Muscle of arm (tissue), 14 donors: ENCODE measurements at places on chromosomes 13 and 19.

GRCh38 chr19:33638167-33639034 is 16.6 kb downstream of the CHST8 start:
- DNase-seq: no peak

DNA sequence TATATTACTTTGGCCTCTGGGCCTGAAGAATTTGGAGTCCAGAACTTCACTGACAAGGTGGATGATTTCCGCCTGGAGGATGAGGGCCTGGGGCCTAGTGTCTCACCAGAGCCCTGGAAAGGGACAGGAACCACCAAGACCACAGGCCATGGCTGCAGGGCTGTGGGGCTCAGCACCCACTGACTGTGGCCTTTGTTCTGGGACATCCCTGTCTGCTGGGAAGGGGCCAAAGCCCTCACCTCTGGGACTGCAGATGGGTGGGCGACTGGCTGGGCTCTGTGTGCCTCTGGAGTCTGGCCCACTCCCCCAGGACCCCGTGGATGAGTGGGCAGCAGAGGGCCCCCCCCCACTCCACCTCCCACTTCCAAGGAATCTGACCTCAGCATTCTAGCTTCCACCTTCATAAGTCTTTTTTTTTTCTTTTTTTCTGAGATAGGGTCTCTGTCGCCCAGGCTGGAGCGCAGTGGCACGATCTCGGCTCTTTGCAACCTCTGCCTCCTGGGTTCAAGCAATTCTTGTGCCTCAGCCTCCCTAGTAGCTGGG is 20.3 kb downstream of the CHST8 start:
- no peak for DNase-seq

GRCh38 chr19:13830114-13830740 is 35.0 kb downstream of the ZSWIM4 start:
- DNase-seq: no peak

DNA sequence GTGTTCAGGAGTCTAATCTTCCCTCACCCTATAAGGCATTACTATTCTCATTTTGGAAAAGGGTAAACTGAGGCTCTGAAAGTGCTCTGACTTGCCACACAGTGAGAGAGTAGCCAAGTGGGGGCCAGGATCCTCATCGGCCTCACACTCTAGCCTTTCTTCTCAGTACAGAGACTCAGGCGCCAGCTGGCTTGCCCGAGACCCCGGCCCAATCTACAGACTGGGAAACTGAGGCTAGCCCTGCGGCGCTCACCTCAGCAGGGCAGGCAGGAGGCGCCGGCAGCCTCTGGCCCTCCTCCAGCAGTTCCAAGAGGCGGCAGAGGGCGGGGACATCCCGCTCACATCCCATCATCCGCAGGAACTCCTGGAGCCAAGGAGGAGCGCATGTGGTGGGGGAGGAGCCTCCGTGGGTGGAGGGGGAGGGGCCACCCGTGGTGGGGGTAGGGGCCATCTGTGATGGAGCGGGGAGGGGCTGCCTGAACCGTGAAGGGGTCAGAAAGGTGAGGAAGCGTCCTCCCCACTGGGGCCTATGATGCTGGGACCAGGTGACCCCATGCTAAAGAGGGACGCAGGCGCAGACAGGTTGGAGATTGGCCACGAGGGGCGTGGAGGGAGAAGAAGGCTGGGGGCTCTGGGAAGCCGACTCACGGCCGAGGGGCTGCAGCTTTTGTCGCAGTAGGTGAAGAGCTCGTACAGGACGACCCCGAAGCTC is 8.7 kb upstream of the INSL3 start:
- DNase-seq: no peak

DNA sequence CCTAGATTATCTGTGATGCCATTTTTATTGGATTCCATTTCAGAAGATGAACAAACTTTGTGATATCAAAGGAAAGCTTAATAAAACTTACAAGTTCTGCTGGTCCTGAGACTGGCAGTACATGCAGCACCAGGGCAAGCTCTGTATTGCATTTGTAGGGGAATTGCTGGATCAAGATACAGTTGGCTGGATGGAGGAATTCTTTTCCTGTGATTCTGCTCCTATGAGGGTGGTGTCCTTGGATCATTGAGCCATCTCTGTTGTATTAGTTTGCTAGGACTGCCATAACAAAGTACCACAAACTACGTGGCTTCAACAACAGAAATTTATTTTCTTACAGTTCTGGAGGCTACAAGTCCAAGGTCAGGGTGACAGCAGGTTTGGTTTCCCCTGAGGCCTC is 33.9 kb upstream of the CSNK1A1L start:
- DNase-seq: no peak

DNA sequence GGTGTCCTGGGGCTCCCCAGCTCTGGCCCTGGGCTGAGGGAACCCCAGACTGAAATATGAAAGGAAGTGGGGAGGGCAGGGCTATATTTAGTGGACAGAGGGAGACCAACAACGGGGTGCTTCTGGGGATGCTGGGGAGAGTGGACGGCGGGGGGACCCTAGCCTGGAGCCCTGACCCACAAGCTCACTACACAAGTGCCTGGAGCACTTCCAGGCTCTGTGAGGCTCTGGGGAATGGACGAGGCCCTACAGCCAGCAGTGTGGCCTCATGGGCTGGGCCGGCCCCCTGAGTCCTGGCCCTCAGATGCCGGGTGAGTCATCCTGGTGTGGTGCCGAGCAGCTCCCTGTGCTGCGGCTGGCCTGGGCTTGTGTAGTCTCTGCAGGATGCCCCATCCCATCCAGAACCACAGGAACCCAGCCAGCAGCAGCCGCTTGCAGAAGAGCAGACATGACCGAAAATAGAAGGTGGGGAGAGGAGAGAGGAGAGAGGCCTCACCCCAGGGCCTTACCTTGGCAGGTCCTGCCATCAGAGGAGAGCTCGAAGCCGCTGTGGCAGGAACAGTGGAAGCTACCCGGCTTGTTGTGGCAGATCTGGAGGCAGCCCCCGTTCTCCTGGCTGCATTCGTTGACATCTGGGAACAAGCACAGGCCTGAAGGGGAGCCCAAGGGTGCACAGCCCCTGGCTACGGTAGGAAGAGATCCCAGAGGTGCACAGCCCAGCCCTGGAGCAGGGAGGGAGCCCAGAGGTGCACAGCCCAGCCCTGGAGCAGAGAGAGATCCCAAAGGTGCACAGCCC is 26.1 kb downstream of the GAS6 start:
- peak; percentile 73 for DNase-seq

DNA sequence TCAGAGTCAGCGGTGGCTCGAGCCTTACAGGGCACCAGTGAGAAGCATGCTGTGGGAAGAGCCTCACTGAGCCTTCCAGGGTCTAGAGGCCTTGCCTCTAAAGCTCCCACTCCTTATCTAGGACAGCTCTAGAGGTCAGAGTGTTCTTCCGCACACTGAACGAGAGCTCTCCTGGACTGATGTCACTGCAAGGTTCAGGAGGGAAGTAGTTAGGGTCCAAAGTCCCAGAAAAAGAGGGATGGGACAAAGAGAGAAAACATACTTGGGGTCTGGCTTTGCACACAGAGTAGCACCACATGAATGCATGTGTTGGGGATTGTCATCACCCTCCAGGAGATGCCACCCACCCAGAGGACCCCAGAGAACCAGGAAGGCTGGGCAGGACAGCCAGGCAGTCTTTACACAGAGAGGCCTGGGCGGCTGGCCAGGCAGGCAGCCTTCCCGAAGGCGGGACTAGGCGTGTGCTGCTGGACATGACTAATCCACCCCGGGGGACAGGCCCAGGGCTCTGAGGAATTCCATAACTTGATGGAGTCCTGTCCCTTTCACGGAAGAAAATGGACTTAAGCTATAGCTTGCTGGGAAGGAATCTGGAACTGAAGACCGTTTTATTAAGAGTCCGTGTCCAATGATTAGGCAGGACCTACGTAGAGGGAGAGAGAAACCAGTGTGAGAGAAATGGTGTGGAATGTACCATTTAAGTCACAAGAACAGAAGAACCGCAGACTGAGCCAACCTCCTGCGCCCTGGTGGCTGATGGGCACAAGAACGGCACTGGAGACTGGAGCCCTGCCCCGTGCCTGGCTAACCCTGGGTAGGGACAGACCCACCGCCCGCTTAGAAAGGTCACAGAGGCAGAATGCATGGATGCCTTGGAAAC is 16.6 kb upstream of the EPHX3 start:
- peak; percentile 61 for DNase-seq

- no peak for DNase-seq
These were observed 59.6 kb downstream of the KCNRG start for GRCh38 chr13:50074843-50075242.

DNA sequence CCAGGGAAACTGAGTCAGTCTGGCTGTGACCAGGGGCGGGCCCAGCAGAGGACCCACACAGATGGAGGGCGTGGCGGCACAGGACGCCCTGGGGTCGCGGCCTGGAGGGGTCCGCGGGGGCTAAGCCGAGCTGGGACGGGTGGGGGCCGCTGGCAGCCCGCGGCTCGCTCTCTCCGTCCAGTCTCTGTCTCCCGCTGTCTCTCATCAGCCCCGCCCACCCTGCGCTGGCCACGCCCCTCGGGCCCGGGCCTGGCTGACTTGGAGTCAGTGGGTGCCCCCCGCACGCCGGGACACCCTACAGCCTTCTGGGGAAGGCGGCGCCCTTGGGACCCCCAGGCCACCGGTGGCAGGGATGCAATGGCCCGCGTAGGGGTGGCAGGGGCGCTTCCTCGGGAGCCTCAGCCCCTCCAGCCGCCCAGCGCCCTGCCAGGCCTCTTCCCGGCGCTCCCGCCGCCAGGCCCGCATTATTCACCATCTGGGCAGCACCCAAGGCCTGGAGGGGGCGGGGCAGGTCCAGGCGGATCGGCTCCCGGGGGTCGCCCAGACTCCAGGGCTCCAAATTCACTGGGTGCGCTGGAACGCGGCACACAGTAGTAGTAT is at the start of gene TBXA2R:
Gene TBXA2R, minus strand, starts transcription at position 186 of the 600 bp plus-strand sequence. CDS start 6,241 bp downstream, outside the sequence.
- peak; percentile 51 for DNase-seq

- no peak for DNase-seq
These were observed 31.9 kb upstream of the FLT1 start for GRCh38 chr13:28526876-28527275.

GRCh38 chr19:56683116-56683515 is 11.6 kb upstream of the ZNF835 start:
- no peak for DNase-seq
